ENCODE measurements at places on chromosomes 11 and 22. TPM values are rescaled to one million over a fixed set of nuclear protein-coding genes. Genes with fewer than 3 reads are reported as not detected.

DNA sequence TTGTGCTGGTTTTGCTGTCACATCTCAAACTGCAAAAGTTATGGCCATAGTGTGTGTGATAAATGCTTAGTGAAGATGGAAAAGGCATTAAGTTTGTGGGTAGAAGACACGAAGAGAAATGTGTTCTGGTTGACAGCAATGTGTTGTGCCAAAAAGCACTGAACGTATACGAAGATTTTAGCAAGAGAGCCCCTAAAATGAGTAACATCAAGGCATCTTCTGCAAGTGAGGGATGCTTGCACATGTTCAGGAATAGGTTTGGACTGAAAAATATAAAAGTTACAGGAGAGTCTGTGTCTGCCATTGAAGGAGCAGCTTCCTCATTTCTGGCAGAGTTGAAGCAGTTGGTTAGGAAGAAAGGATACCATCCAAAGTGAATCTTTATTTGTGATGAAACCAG, 167.1 kb downstream of the ADAMTS15 start:
- DNase-seq, result no peak

- DNase-seq, result peak; percentile 45
Observed at GRCh38 chr22:43449831-43450225, 38.0 kb downstream of the MPPED1 start.

GRCh38 chr11:111886032-111886431, 6.7 kb downstream of the CFAP68 start:
- DNase-seq, result no peak

DNA sequence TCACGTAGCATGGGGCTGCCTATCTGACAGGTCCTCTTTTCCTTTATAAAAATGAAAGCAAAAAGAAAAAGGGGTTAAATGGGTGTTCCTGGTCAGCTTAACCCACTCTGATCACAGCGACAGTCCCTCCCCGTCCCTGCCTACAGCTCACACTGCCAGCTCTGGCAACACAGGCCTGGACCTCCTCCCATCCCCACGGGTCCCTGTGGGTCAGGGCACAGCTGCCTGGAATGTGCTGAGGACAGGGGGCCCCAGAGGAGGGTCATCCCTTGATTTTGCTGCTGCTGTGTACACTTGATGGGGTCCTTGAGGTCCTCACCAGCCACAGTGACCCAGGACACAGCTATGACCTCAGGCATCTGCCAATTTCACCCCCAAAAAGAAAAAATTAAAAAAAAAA, 29.6 kb upstream of the CYP2D6 start:
- DNase-seq, result no peak

GRCh38 chr22:17213976-17214375, 5.3 kb downstream of the ADA2 start:
- no peak for DNase-seq

DNA sequence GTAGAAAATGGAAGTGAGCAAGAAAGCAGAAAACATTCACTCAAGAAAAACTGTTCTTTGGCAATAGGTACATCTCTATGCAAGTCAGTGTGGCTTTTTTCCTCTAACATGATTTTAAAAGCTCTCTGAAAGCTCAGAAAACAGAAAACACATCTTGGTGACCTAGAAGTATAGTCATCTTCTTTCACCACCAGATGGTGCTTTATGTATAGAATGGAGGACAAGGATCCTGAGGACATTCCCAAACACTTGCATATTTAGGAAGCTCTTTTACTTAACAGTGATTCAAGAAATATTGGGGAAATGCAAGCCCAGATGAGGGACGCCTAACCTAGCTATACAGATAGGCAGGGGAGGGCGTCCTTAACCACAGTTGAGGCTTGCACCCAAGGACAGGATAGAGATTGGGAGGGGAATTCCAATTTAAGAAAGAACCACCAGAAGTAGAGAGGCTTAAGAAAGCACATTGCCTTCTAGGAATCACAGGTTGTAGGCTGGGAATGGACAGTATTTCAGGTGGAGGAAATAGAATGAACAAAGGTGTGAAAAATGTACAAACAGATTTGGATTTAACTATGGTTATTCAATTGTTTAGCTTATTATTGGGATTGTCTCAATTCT, 13.8 kb upstream of the CCDC81 start:
- DNase-seq, result no peak

GRCh38 chr11:2860636-2861035, 24.9 kb downstream of the CDKN1C start:
- no peak for DNase-seq

GRCh38 chr11:118856314-118856713, 27.4 kb upstream of the CXCR5 start:
- no peak for DNase-seq

Gene TSGA10IP
- not detected for total RNA-seq

Gene IFT27
- 21.4 TPM for total RNA-seq

All from mesenteric fat pad (tissue), 1 donor.